ENCODE measurements at places on chromosomes 5 and 9.

DNA sequence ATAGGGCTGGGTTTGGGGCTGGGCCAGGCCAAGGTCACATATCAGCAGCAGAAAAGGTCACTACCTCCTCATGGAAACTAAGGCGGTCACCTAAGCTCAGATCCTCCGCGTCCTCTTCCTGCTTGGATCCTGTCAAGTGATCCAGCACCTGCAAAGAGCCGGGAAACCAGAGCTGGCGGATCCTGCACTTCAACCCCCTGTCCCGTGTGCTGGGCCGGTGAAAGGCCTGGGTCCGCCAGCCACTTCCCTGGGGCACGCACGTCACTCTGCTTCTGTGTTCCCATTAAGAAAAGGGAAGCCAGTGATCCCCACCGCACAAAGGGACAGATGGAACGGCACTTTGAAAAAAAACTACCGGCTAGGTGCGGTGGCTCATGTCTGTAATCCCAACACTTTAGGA is 61.3 kb upstream of the STXBP1 start:
- DNase-seq = no peak

DNA sequence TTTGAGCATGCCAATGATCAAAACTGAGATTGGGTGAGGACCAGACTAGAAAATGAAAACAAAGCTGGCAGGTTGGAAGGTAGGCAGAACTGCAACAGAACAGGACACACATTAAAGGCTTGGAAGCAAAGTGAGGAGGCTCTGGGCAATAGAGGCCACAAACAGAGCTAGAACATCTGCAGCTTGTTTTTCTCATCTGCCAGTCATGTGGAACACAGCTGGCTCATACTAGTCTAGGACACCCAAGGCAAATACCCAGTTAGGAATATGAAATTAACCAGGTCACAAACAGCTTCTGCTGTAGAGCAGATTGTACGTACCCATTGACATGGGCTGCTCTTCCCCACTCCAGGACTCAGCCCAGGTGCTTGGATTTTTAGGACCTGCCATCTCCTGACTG is 61.7 kb downstream of the SPEF2 start:
- no peak for DNase-seq

DNA sequence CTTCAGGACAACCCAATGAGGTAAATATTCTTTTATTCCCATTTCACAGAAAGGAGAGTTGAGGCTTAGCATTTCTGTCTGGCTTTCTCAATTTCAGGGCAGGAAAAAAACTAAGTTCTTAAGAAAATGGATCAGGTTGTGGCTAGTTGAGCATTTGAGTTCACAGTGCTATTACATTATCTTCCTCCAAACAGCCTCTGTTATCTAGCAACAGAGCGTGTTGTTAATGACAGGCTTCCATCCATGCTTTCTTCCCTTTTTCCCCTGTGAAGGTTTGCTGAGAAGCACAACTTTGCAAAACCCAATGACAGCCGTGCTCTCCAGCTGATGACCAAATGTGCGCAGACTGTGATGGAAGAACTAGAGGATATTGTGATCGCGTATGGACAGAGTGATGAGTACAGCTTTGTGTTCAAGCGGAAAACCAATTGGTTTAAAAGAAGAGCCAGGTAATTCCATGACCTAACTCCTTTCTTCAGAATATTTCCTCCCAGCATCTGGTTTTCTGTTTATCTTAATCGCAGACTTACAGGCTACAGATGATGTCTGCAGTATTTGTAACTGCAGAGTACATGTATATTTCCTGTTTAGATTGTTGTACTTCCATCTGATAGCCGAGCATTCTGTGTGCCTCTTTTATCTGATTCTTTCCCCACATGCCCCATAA is 1.5 kb downstream of the THG1L start:
- no peak for DNase-seq

- DNase-seq = no peak
Observed at GRCh38 chr5:37249815-37250164, 614 bp upstream of the CPLANE1 start.

- DNase-seq = no peak
Observed at GRCh38 chr5:8288334-8288733, 419.4 kb downstream of the MTRR start.

DNA sequence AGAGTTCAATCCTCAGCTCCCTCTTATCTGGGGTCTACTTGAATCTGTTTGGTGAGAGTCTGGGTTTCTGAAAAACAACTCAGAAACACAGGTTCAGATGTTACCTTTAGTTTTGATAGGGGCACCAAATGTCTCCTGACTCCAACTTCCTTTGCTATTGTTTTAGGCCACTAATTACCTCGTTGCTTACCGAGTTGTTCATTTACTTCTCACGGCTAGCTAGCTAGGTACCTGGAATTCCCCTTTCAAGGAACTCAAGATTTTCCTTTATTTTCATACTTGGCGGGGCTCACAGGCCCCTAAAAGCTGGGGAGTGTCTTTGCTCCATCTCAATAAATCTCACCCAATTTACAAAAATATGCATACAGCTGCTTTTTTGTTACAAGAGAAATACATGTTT is 111.4 kb downstream of the SLC28A3 start:
- no peak for DNase-seq

- no peak for DNase-seq
Observed at GRCh38 chr9:13266167-13266566, 13.3 kb downstream of the MPDZ start.

- no peak for DNase-seq
Observed at GRCh38 chr5:82287625-82288024, 9.5 kb upstream of the RPS23 start.

DNA sequence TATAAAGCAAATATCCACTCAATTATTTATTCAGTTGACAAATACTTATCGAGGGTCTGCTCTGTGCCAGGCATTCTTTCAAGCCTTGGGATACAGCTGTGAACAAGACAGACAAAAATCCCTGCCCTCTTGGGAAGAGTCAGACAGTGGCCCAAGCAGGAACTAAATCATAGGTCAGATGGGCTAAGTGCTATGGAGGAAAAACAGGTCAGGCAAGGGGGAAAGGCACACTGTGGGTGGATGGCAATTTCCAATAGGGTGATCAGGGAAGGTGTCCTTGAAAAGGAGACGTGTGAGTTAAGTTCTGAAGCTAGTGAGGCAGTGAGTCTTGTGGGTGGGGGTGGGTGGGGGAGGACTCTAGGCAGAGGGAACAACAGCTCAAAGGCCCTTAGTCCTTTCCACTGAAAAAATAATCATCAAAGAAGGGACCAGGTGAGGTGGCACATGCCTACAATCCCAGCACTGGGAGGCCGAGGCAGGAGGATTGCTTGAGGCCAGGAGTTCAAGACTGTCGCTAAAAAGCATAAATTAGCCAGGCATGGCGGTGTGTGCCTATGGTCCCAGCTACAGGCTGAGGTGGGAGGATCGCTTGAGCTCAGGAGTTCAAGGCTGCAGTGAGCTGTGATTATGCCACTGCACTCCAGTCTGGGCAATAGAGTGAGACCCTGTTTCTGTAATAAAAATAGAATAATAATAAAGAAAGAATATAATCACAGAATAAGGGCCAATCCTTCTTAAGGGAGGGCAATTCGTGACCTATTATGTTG is 95.2 kb upstream of the CPEB4 start:
- no peak for DNase-seq

- no peak for DNase-seq
Observed at GRCh38 chr5:144179226-144179625, 8.6 kb downstream of the KCTD16 start.

GRCh38 chr5:132828846-132829494 is 1.5 kb downstream of the SHROOM1 start:
- DNase-seq = no peak

DNA sequence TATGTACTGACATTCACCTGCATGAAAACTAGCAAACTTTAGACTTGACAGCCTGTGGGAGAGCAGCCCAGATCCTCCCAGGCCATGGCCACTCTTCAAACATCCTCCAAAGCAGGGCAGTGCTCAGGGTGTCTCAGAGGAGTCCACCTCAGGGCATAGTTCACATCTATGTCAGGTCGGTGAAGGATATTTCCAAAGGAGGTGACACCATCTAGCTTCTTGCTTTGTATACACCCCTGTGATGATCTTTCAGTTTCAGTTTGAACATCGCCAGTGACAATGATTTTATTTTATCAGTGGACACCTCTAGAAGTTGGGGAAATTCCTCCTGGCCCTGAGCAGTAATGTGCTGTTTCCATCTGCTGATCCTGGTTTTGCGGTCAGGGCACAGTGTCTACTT is 20.1 kb downstream of the CDK20 start:
- DNase-seq = no peak

DNA sequence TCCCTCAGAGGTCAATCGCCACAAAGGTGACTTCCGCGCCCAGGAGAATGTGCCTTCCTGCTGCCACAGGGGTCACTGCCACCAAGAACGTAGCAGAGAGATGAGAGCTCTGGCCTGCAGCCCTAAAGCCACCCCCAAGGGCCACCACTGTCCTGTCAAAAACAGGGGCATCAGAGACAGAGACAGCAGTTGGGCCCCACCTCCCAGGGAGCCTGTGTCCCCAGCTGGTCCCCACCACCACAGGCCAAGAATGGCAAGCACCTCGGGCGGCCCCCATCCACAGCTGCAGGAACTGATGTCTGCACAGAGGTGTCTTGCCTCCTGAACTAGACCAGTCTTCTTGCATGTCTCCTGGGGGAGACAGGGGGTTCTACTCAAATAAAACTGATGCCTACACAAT is 5.8 kb downstream of the SPATA31E1 start:
- no peak for DNase-seq

DNA sequence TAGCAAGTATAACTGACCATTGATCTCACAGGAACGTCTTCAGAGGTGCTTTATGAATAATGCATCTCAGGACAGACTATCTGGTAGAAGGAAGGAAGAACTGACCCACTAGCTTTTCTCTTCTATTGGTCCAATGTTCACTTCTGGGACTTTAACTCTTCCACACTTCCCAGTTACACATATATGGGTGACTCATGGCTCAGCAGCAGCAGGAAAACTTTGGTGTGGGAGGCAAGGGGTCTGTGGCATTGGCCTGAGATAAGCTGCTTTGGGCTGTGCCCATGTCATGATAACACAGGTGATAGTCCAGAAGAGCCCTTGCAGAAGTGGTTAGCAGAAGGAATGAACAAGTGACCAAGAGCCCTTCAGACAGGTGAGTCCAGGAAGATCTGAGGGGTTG is 148.8 kb downstream of the RAB3C start:
- DNase-seq = no peak

GRCh38 chr9:118670011-118670953 is 699.0 kb downstream of the BRINP1 start:
- DNase-seq = no peak

- no peak for DNase-seq
Observed at GRCh38 chr9:98201102-98201501, 8.7 kb upstream of the CORO2A start.

DNA sequence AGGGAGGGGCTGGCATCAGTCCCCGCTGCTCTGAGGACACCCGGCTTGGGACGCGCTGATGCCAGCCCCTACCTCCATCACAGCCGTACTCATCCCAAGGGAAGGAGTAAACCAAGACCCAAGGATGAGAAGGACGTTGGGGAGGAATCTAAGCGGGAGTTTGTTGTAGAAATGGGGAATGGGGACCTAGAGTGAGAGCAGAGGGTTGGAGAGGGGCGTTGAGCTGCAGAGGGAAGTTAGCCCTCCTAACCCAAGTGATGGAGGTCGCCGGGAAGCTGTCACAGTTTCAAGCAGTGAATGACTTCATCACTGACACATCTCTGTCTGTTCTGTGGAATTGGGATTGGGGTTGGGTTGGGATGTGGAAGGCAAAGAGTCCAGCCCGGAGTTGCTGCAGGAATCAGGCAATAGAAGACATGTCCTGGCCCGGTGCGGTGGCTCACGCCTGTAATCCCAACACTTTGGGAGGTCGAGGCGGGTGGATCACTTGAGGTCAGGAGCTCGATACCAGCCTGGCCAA is 759 bp upstream of the SUSD1 start:
- no peak for DNase-seq

- no peak for DNase-seq
Observed at GRCh38 chr9:119841016-119841415, 471.8 kb upstream of the BRINP1 start.

DNA sequence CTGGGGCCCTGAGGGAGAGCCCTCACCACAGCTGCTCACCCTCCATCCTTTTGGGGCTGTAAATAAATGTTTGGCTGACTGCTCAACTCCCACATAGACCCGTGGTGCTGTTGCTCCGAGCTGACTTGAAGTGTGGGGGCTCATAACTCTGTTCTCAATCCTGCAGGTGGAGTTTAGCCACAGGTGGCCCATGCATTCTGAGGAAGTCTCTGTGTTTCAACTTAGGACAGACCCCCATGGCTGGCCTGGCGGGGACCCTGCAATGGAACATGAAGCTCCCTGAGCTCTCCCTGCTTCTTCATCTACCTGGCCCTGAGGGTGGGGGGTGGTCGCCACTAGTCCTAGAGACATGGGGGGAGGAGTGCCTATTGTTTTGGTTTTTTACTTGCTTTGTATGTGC is 19.7 kb downstream of the NDUFS6 start:
- DNase-seq = no peak

DNA sequence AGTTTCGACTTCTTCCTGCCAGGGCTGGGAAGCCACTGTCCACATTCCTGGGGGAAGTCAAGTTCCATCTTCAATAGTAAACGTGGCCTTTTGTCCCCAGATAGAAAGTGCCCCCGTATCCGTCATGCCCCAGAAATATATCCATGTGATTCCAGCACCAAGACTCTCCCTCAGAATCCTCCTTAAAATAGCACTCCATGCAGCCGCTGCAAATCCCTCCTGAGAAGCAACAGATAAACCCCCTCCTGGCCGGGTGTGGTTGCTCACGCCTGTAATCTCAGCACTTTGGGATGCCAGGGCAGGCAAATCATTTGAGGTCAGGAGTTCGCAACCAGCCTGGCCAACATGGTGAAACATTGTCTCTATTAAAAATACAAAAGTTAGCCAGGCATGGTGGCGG is 126.1 kb downstream of the OLFM1 start:
- DNase-seq = no peak

DNA sequence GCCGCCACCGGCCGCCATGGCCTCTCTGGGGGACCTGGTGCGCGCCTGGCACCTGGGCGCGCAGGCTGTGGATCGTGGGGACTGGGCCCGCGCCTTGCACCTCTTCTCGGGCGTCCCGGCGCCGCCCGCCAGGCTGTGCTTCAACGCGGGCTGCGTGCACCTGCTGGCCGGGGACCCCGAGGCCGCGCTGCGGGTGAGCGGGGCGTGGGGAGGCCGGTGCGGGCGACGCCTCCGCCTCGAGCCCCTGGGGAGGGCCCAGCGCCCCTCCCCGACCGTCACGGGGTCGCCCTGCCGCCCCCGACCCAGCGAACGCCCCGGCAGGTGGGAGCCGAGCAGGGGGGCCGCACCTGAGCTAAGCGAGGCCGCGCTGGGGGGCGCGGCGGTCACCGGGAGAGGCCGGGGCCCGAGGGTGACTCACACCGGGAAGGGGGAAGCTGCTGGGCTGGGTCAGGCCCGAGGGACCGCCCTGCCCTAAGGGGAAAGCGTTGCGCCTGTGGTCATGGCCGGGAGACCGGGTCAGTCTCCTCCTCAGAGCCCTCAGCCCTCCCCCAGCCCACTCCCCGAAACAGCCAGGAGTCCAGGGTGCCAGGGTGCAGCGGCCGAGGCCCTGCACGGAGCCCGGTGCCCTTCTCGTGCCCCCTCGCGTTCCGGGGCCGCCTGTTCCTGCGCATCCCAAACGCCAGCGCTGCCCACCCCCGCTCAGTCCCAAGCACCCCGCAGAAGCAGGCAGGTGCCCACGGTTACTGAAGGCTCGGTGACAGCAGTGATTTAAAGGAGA is 510 bp downstream of the NOXA1 start:
- no peak for DNase-seq

GRCh38 chr5:43104057-43104456 is 16.7 kb upstream of the ZNF131 start:
- DNase-seq = no peak

- no peak for DNase-seq
Observed at GRCh38 chr5:114822863-114823262, 346.8 kb downstream of the TRIM36 start.
